ENCODE measurements at places on chromosomes 2 and 18.

GRCh38 chr2:240888130-240888889 is 7.6 kb downstream of the MAB21L4 start:
- no peak for DNase-seq

- no peak for DNase-seq
These were observed 50.3 kb downstream of the MTERF4 start for GRCh38 chr2:241051578-241052487.

- DNase-seq, result no peak
These were observed 29.0 kb upstream of the CFAP36 start for GRCh38 chr2:55490554-55490953.

GRCh38 chr18:46485675-46486194 is 171.3 kb downstream of the LOXHD1 start:
- DNase-seq, result no peak

DNA sequence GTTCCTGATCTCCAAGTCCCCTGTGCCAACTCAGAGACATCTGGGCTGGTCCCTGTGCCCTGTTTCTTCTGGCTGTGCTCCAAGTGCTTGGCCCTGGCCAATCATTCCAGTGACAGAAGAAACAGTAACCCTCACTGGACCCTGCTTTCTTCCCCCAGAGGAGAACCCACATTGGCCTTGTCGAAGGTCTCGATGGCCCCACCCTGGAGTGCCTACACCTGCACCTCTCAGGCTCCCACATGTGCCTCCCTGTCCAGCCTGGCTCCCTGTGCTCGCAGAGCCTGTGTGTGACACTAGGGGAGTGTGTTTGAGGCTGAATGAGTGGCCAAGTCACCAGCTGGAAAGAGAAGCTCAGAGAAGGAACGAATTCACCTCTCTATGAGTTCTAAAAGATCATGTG is 5.9 kb upstream of the MAL start:
- DNase-seq, result no peak

DNA sequence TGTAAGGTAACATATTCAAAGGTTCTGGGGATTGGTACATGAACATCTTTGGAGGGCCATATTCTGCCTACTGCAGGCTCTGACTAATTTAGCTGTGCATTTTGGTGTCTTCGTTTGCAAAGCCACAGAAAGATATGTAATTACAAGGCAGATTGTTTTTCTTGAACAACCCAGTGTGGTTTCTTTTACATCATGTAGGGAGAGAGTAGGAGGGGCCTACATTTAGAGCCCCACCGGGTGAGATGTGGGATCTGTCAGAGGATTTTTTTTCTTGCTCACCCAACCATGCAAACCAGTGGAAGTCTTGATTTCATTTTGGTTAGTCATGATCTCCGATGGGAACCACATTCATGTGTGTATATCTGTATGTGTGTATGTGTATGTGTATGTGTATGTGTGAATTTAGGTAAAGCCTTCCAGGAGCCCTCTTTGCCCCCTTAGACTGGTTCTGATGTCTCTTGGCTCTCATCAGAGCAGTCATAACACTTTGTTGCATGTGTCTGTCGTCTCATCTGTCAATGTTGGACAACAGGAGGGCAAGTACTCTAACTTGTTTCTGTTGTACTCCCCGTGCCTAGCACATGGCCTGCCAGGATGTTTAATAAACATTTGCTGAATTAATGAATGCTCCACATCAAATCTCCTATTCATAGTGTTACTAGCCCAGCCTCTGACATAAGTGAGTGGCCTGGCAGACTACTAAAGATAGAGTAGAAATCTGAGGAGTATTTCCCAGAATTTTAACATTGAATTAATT is 239.9 kb downstream of the MTX2 start:
- no peak for DNase-seq

DNA sequence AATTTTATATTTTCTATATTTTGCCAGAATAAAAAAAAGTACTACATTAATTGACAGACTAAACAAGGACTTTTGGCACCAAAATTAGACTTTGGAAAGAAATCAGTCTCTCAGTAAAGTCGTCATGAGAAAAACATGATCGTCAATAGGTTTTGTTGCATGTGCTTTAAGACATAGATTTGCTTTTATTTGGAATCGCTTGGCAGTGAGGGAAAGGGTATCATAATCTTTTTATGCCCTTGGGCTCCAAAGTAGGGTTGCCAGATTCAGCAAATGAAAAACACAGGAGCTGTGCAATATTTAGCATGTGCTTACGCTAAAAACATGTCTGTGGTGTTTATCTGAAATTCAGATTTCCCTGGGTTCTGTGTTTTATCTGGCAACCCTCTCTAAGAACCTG is 177.6 kb downstream of the LAMA1 start:
- DNase-seq, result no peak

DNA sequence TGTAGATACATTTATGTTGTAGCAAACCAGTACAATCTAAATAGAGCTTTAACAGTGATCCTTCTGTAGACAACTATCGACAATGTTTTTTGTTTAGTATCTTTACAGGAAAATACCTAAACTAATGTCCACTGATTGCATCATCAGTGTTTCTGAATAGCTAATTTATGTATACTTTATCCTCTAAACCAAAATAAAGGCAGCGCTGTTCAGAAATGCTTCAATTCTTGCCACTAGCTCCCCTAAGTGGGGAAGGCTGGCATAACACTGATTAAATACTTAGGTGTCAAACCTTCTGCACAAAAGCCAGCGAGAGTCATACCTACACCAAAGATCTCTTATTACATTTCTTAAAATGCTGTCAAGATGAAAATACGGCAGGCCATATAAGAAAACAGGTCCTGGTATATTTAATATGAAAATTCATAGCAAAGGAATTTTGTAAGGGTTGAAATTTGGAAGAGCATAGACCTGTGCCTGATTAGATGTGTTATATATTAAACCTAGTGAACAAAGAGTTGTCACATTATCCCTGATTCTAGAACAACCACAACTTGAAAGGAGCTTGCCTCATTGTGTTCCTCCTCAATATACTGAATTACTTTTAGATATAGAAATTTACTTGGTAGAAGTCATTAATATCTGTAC is 1693.4 kb upstream of the SLC39A10 start:
- no peak for DNase-seq

DNA sequence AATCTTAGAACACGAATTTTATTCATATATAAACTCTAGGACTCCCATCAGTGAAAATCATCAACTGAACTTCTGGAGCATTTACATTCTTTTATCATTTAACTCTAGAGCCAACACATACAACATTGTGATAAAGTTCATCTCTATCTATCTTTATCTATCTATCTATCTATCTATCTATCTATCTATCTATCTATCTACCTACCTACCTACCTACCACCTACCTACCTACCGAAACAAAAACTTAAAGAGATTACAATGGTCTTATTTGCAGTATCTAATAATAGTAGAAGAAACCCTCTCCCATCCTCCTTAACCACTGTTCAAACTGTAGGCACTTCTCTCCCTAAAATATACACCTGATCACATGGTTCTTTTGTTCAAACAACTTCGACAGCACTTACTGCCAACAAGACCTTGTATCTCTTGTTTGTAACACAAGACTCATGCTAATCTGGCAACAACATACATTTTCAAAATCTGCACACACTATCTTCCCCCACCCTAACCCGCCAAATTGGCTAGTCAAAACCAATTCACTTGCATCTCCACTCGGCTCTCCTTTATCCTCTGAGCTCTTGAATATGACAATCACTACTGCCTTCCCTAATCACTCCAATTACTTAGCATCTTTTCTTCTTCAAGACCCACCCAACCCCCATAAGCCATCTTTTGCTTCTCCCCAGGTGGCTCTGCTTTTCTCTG is 69.0 kb downstream of the GORASP2 start:
- no peak for DNase-seq
